ENCODE measurements at places on chromosomes 11 and 22.

DNA sequence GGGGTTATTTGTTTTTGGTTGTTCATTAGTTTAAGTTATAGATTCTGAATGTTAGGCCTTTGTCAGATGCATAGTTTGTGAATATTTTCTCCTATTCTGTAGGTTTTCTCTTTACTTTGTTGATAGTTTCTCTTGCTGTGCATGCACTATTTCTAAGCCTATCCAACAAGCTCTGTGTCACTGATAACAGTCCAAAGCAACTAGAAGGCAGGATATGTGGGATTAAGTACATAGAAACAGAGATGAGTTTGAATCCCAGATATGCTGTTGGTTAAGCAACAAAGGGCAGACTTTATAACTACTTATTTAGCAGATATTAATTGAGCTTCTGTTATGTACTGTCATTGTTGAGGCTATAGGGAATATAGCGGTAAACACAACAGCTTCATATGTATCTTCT, 390.4 kb downstream of the INSC start:
- no peak for DNase-seq

- DNase-seq, result no peak
Observed at GRCh38 chr11:8230178-8230859, 33.4 kb downstream of the LMO1 start.

DNA sequence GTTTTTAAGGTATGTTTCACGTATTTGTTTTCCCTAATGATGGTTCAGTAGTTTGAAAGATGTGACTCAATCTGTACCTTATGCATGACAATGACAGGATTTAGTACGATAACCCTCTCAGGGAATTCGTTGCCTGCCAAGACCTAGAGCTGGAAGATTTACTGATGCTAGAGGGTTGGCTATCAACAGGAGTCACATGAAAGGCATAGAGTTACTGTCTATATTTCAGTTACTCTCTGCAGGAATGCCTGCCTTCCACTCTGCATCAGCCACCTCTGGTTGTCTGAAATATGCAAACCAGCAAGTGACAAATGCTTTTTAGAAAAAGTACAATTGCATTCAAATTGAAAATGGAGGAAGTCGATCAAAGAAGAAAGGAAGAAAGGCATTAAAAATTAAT, 276.3 kb upstream of the RAG2 start:
- DNase-seq, result no peak

GRCh38 chr11:64383580-64383979, 24.6 kb downstream of the RPS6KA4 start:
- no peak for DNase-seq

DNA sequence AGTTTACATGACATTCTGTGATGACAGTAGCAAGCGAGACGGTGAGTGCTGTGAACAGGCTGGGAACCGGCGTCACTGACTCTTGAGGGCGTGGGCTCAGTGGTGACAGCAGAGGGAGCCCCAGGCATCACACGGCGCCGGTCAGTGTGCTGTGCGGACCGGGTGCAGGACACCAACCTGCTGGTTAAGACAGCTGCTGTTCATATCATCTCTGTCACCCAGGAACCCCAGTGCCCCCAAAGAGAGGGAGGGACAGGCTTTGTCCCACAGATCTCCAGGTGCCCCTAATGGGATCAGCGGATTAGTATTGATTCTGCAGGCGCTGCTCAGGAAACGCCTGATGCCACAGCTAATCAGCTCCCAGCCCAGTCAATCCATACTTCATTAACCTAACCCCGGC, 18.4 kb downstream of the B3GAT1 start:
- DNase-seq, result no peak

DNA sequence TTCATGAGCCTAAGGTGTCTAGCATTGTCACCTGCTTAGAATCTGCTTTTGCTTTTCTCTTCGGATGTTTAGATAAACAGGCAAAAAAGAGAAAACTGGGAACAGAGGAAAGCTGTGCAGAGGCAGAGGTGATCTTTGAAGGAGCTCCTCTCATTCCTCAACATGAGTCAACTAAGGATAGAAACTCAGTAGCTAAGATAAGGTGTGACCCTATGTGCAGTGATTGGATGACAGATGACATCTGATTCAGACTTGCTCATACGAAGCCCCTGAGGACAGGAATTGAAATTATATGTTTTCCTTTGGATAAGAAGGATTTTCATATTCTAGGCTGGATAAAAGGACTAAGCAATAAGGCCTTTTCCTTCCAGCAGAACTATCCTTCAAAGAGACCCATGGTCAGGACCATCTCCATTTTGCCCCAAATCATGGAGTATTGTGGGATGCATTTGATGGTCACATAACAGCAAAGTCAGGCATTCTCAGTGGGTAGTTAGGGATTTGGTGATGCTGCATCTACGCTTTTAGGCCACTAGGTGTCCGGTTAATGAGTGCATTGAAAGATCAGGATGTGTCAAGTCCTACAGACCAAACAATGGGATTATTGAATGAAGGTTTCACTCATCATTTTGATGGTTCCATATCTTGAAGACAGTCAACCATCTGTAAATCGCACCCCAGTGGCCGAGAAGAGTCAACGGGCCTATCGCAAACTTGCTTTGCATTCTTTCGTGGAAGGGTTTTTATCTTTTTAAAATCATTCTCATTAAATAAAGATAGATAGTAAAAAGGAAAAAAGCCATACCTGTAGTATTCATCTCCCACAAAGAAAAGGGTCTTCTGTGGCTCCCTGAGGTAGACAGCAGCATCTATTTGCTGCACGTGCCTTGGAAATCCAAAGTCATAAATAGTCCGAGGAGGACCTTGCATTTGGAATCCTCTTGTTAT, 32.2 kb downstream of the MMP20 start:
- DNase-seq, result no peak

DNA sequence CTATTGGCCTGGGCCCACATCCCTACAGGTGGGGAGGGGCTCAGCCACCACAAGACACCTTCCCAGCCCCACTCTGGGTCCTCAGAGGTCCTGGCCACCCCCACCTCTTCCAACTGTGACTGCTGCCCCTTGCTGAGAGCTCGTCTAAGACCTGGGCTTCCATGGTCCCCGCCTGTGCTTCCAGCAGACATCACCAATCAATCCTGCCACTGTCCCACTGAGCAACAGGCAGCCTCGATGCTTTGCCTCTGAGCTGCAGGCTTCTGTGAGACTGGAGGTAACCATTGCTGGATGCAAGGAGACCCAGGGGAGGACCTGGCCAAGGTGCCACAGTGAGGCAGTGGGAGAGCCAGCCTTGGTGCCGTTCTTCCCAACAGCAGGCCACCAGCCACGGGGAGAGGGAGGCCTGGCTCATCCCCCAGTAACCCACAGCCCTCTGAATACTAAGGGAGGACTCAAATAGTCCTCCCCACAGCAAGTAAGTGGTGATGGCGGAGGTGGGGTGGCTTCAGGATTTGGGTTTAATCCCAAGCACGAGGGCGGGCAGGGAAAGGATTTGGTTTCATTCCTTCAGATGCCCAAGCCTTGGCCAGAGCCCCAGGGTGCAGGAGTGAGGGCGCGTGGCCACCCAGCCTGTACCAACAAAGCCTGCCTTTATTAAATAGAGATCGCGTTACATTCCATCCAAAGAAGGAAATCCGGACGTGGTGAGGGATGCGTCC, 5.5 kb upstream of the FADS3 start:
- DNase-seq, result no peak

- DNase-seq, result peak; percentile 27
Observed at GRCh38 chr22:23289851-23290724, 109.8 kb downstream of the BCR start.

DNA sequence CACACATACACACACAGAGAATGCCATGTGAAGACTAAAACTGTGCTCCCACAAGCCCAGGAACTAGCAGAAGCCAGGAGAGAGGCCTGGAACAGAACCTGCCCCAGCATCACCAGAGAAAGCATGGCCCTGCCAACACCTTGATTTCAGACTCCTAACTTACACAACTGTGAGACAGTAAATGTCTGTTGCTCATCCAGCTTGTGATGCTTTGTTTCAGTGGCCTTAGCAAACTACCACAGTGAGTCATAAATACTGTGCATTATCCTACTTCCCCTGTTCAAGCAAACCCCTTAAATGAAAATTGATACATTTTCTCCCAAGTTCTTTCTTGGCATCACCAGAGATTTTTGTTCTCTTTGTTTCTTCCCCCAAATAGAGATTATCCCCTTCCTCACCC, 1539.4 kb upstream of the TENM4 start:
- DNase-seq, result no peak

DNA sequence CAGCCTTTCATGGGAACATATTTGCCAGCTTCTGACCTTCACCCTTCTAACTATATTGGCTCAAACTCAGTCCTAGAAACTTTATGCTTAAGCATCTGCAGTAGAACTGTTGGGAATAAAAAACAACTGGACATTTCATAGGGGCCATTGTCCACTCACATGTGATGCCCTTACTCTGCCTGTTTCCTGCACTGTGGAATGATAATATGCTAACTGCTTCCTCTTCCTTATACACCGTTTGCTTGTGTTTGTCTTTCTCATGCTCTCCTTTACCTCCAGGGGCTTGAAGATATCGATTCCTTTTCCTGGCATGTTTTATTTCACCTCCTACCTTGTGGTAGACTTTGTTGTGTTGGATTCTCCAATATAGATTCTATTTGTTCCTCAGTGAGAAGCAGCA, 333.0 kb upstream of the DDI1 start:
- no peak for DNase-seq

GRCh38 chr22:42462016-42462415, 29.8 kb upstream of the NFAM1 start:
- no peak for DNase-seq

GRCh38 chr11:86021377-86021776, 47.5 kb downstream of the PICALM start:
- no peak for DNase-seq

- DNase-seq, result no peak
Observed at GRCh38 chr22:22614065-22614464, 30.3 kb upstream of the GGTLC2 start.

DNA sequence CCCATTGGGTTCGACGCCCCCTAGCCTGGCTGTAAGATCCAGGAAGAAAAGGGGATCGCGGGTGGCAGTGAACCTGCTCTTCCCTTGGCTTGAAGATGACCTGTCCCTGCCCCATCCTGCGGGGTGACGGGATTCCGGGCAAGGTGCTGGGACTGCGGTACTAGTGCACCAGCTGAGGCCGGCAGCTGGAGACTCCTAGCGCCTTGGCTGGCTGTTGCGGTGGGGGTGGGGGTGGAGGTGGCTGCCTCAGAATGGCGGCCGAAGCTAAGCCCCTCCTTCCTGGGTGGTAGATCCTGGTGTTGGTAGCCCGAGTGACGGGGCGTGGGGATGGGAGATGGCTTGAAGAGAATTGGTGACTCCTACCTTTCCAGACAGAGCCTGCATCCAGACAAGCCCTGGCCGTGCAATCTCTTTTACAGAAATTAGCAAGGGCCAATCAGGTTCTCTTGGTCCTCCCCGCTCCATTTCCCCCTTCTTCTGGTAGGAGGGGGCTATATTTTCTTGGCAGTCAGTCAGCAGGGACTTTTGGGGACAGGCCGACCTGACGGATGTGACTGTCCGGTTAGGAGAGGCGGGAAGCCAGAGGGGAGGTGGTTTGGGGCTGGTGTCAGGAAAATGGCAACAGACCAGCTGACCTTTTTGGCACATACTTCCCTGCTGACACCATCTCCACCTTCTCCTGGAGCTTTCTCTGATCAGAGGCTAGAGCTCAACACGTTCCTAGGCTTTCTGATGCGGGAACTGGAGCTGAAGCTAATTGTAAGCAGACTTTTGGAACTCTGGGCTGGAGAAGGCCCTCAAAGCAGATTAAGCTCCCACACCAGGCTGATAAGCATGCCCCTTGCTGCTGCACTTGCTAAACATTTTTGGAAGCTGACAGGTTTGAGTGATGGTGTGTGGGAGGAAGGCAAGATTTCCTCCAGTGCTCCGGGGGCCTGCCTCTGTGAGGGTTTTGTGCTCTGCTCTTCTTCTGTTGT, 2.0 kb downstream of the NAV2 start:
- DNase-seq, result no peak

DNA sequence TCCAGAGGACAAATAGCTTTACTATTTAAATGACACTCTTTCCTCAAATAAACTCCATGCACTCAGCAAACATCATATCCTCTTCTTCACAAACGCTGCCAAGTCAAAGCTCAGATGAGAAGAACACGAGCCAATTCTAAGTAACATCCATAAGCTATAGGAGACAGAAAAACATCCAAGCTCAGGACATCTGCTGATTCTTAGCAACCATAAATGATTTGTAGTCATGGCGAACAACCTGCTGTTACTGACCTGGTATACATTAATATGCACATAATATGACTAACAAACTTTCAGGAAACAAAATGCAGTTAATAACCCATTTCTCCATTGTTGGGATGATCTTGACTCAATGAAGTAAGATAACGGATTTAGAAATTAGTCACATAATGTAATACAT, 6.7 kb downstream of the GALNT18 start:
- no peak for DNase-seq

GRCh38 chr22:37054600-37055365, 3.2 kb downstream of the KCTD17 start:
- DNase-seq, result no peak

DNA sequence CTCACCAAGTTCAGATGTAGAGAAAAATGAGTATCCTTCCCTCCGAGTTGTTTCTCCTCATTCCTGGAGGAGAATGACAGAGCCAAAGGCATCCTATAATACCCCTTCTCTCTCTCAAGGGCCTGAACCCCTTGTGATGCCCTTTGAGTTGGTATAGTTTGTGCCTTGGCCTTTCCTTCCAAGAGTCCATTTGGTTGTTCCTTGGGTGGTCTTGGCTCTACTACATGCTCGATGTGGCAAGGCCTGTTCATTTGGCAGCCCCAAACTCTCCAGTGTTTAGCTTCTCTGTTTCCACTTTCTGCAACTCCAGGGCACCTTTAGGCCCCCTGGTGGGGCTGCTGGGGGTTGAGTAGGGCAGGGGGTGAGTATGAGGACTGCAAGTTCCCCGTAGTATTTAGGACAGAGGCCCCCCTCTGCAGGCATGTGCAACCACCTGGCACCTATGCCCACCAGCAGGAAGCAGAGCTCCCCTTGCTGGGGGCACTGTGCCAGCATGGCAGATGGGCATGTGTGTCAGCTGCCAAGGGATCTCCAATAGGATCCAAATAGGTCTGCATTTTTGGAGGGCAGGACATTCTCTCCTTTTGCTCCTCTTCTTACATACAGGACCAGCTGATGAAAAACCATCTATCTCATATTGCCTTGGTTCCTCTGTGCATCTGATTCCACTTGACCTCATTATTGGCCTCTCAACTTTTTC, 217.2 kb upstream of the CADM1 start:
- DNase-seq, result no peak

- DNase-seq, result no peak
Observed at GRCh38 chr22:36737776-36738175, 34.2 kb upstream of the CACNG2 start.
